ENCODE measurements at places on chromosomes 6 and 20.
A peak's percentile ranks its signal among the peaks of the same experiment; 100 is the strongest.

GRCh38 chr20:32563311-32564272, 21.5 kb downstream of the NOL4L start:
- DNase-seq: no peak

- DNase-seq: no peak
Measured at GRCh38 chr20:59081036-59081435, 38.5 kb upstream of the PRELID3B start.

DNA sequence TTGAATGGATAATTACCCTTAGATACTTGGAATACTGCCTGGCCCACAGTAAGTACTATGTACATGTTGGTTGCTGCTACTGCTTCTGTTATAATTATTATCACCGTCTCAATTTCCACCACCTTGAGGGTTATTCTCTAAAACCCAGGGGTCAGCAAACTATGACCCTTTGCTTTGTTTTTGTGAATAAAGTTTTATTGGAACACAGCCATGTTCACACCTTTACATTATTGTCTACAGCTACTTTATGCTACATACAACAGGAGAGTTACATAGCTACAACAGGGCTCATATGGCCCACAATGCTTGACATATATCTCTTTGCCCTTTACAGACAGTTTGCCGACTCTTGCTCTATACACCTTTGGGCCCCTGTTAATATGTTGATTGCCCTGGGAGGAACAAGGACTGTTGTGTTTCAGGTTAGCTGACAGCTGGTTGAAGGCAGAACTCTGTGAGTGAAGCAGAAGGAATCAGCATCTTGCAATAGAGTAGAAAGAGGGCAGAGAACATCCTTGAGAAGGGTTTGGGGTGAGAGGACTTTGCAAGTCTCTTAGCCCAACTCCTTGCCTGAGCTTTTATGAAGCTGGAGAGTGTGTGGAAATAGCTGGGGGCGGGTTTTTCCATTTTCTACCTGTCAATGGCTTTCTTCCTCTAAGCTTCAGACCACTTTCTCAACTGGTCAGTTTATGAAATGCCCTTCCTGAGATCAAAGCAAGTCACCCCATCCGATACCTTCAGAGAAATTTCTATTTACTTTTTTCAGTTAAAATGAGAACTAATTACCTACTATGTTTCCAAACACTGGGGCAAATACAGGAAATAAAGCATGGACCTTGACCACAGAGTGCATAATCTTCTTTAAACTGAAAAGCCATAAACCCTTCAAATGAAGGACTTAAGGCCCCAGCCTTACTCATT, 3.5 kb upstream of the MEP1A start:
- DNase-seq: no peak

GRCh38 chr20:12838261-12838866, 170.4 kb upstream of the SPTLC3 start:
- DNase-seq: peak; percentile 7

DNA sequence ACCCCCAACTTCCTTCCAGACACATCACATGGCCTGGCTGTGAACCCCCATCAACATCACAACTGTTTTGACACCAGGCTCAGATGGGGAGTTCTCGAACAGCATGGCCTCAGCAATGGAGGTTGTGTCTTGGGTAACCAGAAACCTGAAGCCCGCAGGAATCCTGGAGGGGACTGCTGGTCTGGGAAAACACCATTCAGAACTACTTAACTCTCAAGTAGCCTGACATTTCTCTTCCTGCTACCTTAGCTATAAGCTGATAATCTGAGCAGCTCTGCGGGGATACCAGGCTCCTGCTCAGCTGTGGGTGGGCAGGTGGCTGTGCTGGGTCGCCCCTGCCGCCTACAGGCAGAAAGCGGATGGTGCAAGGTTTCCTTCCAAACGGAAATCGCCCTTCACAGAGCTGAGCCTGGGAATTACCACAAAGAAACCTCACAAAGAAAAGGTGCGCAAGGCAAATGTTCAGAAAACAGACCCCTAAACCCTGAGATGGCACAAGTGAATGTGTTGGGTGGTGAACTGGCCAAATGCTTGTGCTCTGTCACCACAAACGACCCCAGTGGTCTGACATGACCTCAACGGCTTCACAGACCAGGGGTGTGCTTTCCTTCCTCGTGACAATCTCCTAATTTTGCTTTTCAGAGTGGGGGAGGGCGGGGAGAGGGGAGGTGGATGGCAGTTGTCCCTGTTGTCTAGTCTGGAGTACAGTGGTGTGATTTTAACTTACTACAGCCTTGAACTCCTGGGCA, 29.5 kb downstream of the SNX5 start:
- peak; percentile 61 for DNase-seq

GRCh38 chr20:5072756-5073659, 46.8 kb downstream of the PCNA start:
- peak; percentile 93 for DNase-seq

GRCh38 chr6:136365776-136366354, 76.2 kb upstream of the BCLAF1 start:
- peak; percentile 87 for DNase-seq

DNA sequence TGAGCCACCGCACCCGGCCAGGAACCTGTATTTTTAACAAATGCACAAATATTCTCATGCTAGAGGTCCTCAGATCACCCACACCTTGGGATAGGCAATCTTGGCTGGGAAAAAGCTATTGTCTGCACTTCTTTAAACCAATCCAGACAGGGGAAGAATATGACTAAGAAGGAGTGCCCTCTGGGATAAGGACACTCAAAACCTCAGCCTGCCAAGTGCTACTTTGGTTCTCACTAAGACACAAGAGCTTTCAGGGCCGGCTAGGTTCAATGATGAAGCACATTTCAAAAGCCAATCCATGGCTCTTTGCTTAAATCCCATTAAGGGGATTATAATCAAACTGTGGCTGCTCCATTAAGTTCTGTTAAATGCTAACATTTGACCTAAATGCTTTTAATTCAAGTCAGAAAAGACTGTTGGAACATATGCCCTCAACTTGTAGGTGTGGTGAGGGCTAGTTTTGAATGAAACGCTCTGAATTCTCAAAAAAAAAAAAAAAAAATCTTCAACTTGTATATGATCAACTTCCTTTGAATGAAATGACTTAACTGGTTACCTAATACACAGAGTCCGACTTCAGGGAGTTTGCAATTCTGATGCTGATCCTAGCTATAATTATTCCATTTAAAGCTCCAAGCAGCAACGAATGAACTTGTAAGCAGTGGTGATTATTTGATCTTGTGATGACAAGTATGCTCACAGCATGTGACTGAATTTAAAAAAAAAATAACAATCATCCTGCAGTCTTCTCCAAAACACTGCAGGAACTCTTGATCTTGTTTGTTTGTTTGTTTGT, 56.6 kb downstream of the SLC23A2 start:
- peak; percentile 38 for DNase-seq

- DNase-seq: peak; percentile 87
Measured at GRCh38 chr6:27809939-27810767, 102.0 kb downstream of the OR2B2 start.

DNA sequence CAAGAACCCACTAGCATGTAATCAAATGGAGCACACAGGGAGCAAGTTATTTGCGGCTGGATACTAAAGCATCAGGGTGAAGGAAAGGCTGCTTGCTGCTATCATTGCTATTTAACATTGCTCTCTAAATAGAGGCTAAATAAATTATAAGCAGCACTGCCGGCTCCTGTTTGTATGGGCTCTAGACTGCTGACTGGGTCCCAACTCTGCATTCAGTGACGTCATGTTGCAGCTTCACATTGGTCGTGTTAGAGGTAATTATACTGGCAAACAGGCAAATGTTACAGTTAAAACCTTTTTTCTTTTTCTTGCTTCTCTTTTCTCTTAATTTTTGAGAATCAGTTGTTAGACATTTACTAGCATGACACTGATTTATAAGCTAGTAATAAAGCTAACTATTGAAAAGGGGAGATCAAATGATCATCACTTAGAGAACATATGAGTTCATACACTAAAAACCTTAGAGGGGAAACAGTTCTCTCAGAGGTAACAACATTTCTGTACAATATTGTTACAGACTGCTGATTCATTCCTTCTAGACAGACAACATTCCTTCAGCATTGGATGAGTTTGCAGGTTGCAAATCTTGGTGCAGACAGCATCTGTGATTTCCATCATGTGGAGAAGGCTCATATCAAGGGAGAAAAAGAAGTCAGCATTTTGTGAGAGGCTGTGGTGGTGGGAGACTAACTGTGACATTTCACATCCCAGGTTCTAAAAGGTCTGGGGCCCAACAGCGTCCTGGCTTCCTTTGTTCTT, 15.9 kb downstream of the RFPL4B start:
- no peak for DNase-seq

DNA sequence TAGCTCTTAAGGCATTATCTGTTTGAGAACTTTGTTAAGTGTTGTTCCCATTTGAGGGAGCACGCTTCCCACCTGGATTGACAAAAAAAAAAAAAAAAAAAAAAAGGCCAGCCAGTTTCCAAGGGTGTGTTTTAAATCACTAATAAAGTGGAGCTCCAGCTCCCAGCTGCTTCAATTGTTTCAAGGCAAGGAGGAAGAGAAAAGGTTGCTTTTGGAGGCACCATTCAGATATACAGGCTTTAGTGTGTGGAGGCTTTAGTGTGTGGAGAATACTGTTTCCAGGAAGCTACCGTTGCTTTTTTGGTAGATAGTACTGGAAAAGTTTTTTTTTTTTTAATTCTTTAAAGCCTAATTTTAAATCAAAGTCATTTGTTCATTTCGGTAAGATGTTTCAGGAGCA, 17.3 kb downstream of the BMP2 start:
- no peak for DNase-seq

DNA sequence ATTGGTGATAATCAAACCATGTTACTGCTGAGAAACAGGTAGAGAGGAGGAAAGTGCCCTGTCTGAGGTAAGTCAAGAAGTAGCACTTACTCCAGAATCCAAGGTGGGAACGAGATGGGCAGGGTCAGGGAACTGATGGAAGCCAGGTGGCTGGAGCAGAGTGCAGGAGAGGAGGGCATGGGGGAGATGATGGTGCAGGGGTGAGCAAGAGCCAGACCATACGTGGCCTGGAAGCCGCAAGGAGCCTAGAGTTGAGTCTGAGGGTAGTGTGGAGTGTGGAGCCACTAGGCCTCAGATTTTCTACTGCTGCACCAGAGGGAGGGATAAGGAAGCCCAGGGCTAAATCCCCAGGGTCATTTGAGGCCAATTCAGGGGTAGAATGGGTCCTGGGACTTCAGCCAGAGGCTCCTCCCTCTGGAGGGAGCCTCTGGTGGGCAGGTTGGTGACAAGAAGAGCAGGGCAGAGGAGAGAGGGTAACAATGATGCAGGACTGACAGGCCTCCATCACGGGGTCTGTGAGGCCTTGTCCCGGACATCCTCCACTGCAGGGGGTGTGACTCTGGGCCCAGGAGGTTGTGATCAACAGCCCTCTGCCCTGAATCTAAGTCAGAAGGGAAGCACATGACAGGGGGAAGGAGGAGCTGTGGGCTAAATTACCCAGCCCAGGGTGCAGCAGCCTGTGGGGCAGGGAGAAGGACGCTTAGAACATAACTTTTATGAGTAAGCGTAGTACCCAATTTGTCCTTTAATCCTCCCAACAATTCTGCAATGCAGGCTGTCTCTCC, 28.7 kb downstream of the COX4I2 start:
- peak; percentile 95 for DNase-seq

DNA sequence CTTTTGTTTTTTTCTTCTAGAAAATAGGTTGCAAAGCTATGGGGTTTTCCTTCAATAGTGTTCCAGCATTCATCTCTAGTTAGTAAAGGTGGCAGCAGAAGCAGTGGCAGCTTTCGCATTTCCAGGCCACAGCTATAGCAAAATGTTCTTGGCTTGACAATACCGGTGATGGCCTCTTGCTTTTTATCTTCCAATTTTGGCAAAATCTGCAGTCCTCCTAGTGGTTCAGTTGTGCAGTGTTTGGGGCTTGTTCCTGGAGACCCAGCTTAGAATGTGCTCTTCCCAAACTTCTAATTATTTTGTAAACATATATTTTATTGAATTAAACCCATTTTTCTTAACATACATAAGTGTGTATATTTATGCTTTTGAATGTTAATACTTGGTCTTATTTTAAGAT, 370.6 kb upstream of the MAN1A1 start:
- DNase-seq: no peak

GRCh38 chr6:41767112-41767833, 12.4 kb downstream of the FRS3 start:
- DNase-seq: peak; percentile 42

DNA sequence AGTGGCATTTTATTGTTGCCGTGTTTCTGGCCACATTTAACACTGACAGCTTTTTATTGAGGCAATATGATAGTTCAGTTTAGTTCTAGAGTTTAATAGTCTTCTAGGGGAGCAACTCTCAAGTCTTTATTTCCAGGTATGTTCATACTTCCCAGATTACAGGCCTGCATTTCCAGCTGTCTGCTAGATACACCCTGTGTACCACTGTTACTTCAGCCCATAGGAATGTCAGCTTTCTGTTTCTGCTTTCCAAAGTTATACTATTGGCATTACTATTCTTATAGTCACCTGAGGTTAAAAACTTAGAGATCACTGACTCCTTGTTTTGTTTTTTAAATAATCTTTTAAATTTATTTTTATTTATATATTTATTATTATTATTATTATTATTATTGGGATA, 7.6 kb downstream of the ZNF451 start:
- DNase-seq: no peak

DNA sequence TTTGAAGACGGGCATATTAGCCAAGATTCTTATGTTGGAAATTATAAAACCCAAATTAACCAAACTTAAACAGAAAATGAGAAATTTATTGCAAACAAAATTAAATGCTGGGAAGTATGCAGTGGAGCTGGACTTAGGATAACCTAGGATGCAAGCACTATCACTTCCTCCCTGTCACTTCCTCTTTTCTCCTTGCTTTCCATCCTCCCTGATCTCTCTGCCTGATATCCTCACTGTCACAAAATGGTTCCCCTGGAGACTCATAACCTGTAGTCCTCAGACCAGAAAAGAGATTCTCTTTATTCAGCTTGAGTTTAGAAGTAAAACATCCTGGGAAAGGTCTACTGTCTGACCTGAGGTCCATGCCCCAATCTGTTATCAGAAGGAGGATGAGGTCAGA, 7.4 kb upstream of the KLHL32 start:
- peak; percentile 56 for DNase-seq

DNA sequence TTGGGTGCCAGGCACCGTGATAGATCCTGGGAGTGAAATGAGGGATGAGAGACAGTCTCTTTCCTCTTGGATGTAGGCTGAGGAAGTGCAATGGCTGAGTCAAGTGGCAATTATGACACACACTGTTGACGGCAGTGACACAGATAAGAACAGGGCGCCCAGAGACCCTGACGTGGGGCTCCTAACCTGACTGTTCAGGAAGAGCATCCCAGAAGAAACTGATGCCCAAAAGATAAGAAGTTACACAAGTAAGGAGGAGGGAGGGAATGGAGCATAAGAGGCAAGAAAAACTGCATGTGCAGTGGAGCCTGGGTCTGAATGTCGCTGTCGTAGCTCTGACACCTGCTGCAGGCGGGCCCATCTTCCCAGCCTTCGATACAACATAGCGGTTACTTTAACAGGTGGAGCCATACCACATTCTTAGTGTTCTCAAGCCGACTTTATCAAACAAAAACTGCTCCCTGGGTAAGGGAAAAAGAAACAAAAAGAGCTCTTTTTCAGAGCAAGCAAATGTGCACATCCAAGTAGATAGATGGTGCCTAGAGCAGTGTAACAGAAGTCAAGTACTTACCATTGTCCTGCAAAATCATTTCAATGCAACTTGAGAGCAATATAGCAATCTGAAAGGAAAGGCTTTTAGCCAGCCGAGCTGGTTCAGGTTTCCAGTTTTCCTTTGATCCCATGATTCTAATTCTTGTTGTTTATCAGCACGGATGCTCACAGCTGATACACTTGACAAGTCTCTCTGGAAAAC, 463.9 kb upstream of the JARID2 start:
- no peak for DNase-seq

Data from suppressor macrophage (primary cell).